Aorta (tissue), 5 donors: ENCODE measurements at places on chromosomes 3 and 15. TPM values are rescaled to one million over a fixed set of nuclear protein-coding genes. Genes with fewer than 3 reads are reported as not detected.

DNA sequence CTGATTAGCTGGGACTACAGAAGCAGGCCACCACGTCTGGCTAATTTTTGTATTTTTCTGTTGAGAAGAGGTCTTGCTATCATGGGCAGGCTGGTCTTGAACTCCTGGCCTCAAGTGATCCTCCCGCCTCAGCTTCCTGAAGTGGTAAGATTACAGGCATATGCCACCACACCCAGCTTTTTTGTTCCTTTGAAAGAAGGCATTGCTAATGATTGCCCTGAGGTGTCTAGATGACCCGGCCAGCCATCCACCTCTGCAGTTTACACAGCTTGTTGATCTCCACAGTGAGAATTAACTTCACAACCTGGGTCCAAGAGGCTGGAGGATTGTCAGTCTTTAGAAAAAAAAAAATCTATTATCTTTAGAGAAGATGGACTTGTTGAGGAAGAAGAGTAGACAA, 58.7 kb downstream of the SMAD3 start:
- H3K4me3 ChIP-seq: no peak overlapping the region
- no peak for DNase-seq
- H3K27ac ChIP-seq: peak overlapping the region; percentile 6
- peaks cover 2% of the 10 kb centered on the region for H3K4me1 ChIP-seq
- H3K36me3 ChIP-seq: no peaks in the 10 kb centered on the region

DNA sequence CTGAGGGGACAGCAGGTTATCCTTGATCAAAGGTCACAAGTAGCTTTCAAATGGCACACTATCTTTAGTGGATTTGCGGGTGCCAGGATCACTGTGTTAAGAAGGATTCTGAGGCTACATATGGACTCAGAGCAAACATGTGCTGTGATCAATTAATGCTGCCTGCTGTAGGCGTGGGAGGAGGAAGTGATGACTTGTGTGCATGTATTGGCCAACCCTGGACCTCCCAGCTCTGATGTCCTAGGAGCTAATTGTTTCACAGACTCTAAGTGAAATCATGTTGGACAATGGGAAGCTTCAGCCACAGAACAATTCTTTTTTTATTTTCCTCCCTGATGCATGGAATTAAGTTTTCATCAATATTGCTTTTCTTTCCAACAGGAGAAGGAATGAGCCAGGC, 24.4 kb downstream of the FAH start:
- DNase-seq: no peak
- H3K27ac ChIP-seq: no peak overlapping the region
- no peaks in the 10 kb centered on the region for H3K27me3 ChIP-seq
- H3K4me3 ChIP-seq: no peak overlapping the region
- peaks cover 2% of the 10 kb centered on the region for H3K4me1 ChIP-seq

DNA sequence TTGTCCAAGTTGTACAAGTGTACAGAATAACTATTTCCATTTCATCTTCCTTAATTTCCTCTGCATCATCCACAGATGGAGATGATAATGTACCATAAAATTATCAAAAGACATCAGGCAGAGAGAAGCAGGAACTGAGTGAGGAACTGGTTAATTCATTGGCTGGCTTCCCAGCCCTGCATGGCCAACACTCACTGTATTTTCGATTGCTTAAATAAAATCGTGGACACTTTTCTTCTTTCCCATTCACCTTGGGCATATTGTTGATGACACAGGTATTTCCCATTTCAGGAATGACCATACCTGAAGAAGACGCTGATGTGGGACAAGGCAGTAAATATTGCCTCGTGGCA, 144.2 kb upstream of the ABHD17C start:
- peaks cover 5% of the 10 kb centered on the region for H3K4me1 ChIP-seq
- no peaks in the 10 kb centered on the region for H3K27me3 ChIP-seq
- no peak for DNase-seq
- no peaks in the 10 kb centered on the region for H3K36me3 ChIP-seq

The CYP11A1 gene
- total RNA-seq: 1.3 TPM

The KLHL25 gene
- total RNA-seq: 9.2 TPM

The HHLA2 gene
- not detected for total RNA-seq

The SMCO1 gene
- not detected for total RNA-seq

DNA sequence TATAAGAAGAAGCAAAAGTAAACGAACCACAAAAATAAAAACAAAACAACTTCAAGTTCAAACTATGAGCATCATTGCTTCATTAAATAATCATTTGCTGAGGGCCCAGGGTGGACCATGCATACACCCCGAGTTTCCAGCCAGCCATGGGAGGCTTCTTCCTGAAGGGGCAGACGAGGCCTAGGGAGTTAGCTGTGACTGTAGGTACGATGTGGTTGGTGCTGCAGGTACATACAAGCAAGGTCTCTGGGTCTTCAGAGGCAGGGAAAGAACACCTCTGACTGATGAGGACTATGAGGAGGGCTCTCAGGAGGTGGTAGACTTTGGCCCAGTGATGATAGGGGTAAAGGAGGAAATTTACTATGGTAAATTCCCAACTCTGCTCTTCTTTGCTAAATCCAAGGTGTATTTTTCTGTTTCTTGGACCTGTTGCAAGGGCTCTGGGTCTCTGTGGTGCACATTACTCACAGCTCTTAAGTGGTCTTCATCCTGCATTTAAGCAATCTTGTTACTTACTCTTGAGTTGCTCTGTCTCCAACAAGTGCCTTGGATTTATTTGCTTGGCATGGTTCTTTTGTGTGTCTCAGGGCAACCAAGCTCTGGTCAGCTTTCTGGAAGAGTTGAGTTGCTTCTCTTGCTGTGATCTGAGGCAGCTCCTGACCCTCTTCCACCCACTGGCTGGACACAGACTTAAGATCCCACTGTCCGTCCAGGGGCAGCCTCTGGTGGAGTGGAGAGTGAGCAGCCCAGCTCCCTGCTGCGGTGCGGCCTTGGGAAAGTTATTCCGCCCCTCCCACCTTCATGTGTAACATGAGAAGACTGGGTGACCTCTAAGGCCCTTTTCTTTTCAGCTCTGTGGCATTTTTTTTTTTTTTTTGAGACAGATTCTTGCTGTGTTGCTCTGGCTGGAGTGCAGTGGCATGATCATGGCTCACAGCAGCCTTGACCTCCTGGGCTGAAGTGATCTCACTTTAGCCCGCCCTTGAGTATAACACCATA, 56.1 kb upstream of the KIF23 start:
- H3K4me3 ChIP-seq: no peak overlapping the region
- H3K27ac ChIP-seq: no peak overlapping the region
- H3K36me3 ChIP-seq: no peaks in the 10 kb centered on the region
- H3K27me3 ChIP-seq: no peaks in the 10 kb centered on the region
- no peaks in the 10 kb centered on the region for H3K4me1 ChIP-seq

The ROPN1B gene
- total RNA-seq: not detected

DNA sequence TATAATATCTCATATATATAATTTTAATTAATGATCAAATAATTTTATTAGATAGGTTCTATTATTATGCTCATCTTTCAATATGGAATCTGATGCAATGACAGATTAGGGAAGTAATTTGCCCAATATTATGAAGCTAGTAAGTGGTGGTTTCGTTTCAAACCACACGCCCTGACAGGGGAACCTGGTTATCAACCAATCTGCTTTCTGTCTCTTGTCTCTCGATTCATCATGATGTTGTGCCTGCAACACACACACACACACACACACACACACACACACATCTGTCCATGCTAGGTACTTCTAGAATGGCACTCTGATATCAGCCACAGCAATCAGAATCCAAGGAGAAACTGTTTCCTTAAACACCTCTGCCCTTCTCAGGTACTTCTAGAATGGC, 128.4 kb downstream of the ZBBX start:
- H3K27me3 ChIP-seq: no peaks in the 10 kb centered on the region
- no peaks in the 10 kb centered on the region for H3K36me3 ChIP-seq
- H3K4me3 ChIP-seq: no peak overlapping the region
- H3K4me1 ChIP-seq: no peaks in the 10 kb centered on the region

DNA sequence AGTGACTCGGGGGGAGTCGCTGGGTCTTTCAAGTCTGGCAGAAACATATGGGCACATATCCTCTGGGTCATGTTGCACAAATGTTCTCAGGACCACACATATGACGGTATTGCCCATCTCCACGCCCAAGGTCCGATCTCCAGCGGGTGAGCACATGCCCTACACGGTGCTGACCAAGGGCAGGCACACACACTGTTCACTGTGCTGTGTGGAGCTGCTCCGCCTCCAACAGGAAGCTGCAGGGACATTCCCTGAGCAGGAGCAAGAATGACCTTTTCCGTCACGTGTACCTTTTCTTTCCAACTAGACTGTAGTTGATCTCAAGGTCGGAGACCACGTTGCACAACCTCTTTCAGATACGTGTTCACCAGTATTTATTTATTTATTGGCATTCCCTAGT, 41.7 kb upstream of the B3GNT5 start:
- DNase-seq: peak; percentile 62
- H3K4me1 ChIP-seq: no peaks in the 10 kb centered on the region
- no peaks in the 10 kb centered on the region for H3K36me3 ChIP-seq
- H3K4me3 ChIP-seq: no peak overlapping the region
- H3K27me3 ChIP-seq: no peaks in the 10 kb centered on the region
- H3K27ac ChIP-seq: no peak overlapping the region

The SLC9A9 gene
- total RNA-seq: 45.8 TPM

The GREM1 gene
- 35.5 TPM for total RNA-seq

The LRRK1 gene
- 34.0 TPM for total RNA-seq

GRCh38 chr15:24752354-24752753, 76.8 kb downstream of the NPAP1 start:
- H3K4me1 ChIP-seq: no peaks in the 10 kb centered on the region
- no peaks in the 10 kb centered on the region for H3K27me3 ChIP-seq
- no peaks in the 10 kb centered on the region for H3K36me3 ChIP-seq
- H3K4me3 ChIP-seq: no peak overlapping the region
- no peak overlapping the region for H3K27ac ChIP-seq

- H3K27ac ChIP-seq: no peak overlapping the region
- H3K4me3 ChIP-seq: no peak overlapping the region
- no peaks in the 10 kb centered on the region for H3K4me1 ChIP-seq
- no peak for DNase-seq
Measured at GRCh38 chr3:182138393-182138792, 426.7 kb downstream of the SOX2 start.
